ENCODE measurements at places on chromosomes 13 and 19.

- DNase-seq, result no peak
Measured at GRCh38 chr19:6494438-6495036, 7.6 kb downstream of the TUBB4A start.

DNA sequence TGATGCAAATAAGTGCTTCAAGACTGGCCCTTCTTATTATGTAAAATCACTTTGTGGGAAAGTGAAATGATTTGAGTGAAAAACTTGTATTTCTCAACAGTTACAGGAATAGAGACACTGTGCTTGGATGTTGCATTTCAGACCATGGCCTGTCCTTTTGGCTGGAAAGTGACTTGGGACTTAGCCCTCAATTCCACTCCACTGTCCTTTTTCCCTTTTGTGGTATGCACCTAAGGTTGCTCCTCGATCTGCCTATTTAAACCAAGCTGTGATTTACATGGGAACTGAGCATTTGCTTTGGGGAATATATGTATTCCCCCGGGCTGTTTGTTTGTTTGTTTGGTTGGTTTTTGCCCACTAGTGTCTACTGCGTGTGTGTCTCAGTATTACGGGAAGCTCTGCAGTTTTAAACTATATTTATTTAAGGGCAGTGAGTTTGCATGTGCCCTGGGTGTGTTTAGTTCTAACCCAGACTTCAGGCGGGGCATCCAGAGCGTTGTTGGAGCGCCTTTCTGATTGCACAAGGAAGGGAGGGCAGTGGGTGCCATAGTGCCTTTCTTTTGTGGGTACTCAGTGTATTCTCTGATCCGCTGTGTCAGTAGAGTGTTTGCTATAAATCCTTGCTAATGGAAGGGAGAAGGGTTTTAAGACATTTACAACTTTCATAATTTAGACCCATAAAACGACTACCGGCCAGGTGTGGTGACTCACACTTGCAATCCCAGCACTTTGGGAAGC lies 18.2 kb upstream of the RNF113B start:
- DNase-seq, result no peak

GRCh38 chr13:40626561-40626960 lies 39.9 kb downstream of the FOXO1 start:
- DNase-seq, result no peak

GRCh38 chr13:105902396-105902795 lies 633.1 kb downstream of the EFNB2 start:
- DNase-seq, result no peak

DNA sequence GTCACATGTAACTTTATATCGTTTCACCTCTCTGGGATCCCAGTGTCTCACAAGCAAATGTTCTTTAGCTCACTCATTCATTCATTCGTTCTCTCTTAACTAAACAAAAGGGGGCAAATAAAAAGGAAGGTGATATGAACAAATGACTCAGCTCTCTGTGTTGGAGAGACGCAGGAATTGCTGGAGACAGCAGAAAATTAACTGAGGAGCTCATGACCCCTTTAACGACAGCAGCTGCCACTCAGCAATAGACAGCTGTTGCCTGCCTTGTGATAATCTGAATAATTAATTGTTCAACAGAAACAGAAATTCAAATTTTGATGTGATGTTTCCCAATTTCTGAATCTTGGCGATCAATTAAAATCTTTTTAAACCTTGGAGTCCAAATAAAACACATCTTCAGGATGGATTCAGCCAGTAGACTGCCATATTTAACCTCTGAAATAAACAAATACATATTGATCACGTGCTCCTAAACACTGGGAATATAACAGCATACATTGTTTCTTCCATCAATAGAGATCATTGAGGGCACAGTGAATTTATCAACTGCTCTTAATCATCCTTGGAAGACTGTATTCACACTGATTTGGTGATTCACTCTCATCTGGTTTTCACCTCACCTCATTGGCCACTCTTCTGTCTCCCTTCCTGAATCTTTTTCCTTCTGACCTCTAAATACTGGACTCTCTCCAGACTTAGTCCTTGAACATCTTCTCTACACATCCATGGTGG lies 63.3 kb downstream of the MBNL2 start:
- DNase-seq, result no peak

DNA sequence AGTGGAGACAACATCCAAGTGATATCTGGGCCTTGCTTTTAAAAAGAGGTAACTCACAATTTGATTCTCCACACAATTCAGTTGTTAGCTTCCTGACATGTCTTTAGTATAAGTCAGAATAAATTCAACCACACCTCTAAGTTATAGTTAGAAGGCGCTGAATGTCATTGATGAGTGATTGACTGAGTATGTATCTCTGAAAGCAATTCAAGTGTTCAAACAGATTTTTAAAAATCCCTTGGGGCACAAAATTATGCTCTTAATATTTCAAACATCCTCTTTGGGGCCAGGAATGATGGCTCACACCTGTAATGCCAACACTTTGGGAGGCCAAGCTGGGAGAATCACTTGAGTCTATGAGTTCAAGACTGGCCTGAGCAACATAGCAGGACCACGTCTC lies 137.0 kb upstream of the PRR20A start:
- no peak for DNase-seq

DNA sequence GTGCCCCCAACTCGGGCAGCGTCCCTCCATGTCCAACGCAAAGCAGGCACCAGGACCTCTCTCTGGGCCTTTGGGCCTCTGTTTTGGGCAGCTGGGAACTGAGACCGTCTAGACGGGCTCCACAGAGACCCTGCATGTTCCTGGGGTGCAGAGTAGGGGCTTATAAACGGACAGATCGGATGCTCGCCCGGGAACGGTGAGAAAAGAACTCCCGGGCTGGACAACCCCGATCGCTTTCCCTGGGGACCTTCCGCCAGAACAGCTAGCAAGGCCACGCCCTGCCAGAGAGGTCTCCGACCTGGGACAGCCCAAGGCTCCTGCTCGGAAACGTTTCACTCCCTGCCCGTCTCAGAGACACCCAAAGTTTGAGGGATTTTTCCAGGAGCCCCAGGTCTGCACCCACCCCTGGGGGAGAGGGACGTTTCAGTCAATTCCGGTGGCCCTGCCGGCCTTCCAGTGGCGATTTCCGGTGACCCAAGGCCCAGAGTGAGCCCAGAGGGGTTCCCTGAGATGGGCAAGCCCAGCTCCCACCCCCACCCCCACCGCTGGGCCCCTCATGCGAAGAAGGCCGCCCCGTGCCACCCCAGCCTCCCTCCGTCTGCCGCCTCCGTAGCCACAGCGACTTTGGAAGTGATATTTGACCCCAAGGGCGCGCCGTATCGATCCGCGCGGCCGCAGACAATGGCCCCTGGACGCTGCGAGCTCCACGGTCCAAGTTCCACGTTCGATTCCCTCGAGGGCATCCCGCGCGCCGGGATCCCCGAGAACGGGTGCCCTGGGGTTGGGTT lies 1.7 kb downstream of the NR2F6 start:
- DNase-seq, result no peak

DNA sequence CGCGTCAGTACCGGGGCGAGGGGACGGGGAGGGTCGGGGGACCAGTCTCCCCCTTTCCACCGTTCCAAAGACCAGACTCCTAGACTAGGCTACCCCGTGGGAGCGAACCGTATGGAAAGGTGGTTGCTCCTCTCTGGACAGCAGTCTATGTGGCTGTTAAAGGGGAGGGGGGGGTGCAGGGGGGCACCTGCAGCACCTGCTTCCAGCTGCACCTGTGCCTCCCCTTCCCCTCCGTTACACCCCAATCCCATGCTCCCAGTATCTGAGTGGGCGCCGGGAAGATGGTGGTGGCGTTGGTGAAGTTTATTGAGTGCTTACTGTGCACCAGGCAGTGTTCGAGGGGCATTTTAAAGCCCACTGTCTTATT lies 557 bp downstream of the ZNF524 start:
- no peak for DNase-seq

DNA sequence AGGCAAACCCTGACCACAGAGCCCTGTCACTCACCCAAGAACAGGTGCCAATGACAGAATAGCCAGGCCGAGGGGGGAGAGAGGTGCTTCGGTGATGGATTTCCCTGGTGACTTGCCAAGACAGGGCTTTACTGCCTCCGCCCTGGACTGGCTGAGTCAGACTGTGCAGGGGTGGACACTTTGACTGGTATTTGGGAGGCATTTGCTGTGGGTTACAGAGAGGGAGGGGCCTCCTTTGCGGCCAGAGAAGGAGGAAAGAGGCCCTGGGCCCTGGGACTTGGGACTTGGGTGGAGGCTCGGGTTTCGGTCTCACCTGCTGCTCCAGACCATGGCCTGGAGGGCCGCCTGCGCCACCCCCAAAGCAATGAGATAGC lies 4.6 kb upstream of the EPS8L1 start:
- no peak for DNase-seq

DNA sequence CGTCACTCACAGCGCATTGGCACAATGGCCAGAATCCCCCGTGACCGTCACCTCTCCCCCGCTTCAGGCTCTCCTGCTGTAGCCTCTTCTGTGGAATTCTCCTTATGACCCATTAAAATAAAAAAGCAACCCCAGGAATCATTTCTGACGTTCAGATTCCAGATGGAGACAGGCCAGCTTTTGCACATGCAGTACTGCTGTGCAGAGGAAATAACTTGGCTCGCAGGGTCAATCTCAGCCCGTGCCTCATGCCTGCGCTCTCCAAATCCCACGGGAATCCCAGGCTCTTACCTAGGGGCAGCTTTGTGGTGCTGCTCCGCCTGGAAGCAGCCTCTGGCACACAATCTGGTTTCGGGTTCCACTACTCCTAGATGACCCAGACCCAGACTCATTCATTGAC lies 32.7 kb upstream of the SOX1 start:
- no peak for DNase-seq

DNA sequence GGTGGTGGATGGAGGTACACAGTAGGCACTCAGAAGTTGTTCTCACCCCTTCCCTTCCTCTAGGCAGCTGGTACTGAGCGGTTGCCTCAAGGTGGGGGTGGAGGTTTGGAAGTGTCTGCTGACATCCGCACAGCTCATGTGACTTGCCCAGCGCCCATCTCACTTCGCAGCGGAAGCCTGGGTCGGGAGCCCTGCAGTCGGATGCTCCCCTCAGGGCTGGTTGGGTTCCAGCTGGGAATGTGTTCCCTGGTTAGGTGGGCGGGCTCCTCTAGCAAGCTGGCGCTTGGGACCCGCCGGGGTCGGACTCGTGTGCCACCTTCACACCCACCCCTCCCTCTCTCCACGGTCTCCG lies 10.2 kb downstream of the PPP1R37 start:
- no peak for DNase-seq

GRCh38 chr19:47693489-47693888 lies 19.7 kb upstream of the EHD2 start:
- DNase-seq, result no peak

- no peak for DNase-seq
Measured at GRCh38 chr19:23507446-23507845, 112.2 kb upstream of the ZNF91 start.

DNA sequence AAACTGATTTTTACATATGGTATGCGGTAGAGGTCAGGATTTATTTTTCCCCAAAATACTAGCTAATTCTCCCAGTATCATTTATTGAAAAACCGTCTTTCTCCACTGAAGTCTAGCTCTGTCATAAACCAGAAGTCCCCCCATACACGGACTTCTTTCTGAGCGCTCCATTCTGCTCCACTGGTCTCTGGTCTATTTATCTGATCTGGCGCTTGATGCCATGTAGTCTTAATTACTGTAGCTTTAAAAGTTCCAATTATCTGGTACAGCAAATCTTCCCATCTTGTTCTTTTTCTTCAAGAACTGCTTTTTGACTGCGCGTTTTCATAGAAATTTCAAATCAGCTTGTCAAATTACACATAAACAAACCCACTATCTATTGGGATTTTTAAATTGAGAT lies 13.7 kb downstream of the DCUN1D2 start:
- DNase-seq, result no peak

DNA sequence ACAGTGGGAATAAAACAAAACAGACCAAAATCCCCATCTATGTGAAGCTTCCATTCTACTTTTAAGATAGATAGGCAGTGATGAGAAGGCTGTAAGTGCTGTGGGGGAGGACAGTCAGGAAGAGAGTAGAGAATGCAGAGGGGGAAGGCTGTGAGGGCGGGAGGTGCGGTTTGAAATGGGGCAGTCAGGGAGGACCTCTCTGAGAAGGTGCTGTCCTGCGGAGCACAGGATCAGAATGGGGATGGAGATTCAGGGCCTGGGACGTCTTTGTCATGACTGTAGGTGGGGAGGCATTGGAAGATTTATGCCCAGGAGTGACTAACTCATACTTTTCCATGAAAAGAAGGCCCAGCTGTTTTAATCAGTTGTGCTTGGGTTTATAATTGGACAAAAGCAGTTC lies 3.9 kb upstream of the GPR183 start:
- DNase-seq, result no peak

DNA sequence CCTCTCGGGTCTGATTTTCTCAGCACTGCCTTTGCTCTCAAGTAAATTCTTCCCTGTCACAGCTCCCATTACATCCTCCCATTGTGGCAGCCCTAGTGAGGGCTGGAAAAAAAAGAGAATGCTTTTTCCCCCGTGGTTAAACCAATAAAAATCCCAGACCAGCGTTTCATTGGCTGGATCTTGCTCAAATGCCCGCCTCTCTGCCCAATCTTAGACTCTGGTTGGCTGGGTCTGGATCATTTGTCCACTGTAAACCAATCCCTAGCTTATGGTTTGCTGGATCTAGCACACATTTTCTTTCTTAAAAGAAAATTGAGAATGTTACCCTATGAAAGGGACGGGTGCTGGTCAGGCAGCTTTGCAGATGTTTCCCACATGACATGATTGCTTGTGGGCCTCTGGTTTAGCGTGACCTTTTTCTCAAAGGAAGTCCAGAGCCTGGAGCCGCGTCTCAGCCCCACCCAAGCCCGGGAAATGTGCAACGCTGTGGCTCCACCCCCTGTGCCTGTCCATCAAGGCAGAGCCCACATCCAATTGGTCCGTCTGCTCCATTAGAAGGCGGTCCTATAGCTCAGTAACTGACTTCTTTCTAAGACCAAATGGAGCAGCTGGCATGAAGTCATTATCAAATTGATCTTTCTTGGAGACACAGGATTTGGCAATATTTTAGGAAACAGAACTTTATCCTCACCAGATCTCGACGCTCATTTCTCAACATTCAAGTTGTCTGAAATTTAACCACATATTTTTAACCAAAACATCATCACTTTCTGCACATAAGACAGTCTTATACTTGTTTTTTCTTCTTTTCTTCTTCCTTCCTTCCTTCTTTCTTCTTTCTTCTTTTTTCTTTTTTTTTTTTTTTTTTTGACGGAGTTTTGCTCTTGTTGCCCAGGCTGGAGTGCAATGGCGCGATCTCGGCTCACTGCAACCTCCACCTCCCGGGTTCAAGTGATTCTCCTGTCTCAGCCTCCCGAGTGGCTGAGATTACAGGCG lies 2.6 kb upstream of the MCEMP1 start:
- DNase-seq, result no peak

- DNase-seq, result no peak
Measured at GRCh38 chr19:56132316-56132822, 8.7 kb upstream of the ZNF444 start.

DNA sequence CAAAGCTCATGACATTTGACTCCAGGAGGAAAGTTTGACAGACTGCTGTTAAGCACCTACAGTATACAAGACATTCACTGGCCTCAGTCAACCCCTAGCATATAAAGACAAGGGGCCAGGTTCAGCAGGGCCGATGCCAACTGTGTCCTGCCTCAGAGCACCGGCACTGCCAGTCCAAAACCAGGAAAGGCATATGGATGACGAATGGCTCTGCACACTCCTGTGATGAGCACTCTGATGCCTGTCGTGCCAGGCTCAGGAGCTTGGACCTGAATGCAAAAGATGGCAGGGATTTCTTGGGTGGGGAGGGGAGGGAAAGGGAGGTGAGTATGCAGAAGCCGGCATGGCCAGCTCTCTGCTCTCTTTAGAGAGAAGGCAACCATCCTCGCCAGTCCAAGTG lies 38.9 kb downstream of the COL4A1 start:
- DNase-seq, result no peak
